Stimulated activated CD4-positive, alpha-beta T cell treated with anti-CD3 and anti-CD28 coated beads, Interleukin-12 subunit alpha, Interleukin-12 subunit beta, amount 100 ng/mL, for 24 hours (primary cell): ENCODE measurements at places on chromosomes 4 and X.
A peak's percentile ranks its signal among the peaks of the same experiment; 100 is the strongest.

DNA sequence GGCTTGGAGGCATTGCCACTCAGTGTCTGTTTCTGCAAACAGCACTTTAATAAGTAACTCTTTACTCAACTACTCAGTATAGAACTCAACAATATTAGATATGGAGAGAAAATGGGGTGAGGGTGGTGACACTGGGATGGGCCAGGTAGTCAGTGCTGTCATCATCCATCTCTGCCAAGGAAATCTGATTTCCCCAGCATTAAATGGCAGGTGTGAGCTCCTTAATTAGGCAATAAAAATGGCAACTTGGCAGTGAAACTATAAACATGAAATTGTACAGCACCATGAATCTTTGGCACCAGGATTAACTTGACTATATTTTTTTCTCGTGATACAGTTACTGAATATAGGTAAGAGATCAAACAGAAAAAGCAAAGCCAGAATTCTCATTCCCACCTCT, 146.2 kb downstream of the GLRA2 start:
- no peak for DNase-seq

DNA sequence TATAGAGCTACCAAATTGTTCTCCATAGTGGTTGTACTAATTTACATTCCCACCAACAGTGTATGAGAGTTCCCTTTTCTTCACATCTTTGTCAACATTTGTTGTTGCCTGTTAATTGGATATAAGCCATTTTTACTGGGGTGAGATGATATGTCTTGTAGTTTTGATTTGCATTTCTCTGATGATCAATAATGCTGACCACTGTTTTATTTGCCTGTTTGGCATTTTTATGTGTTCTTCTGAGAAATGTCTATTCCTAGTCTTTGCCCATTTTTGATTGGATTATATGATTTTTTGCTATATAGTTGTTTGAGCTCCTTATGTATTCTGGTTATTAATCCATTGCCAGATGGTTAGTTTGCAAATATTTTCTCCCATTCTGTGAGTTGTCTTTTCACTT, 44.3 kb downstream of the ACTRT1 start:
- no peak for DNase-seq

GRCh38 chr4:189823591-189823990, 117.1 kb upstream of the FRG1 start:
- DNase-seq = no peak

DNA sequence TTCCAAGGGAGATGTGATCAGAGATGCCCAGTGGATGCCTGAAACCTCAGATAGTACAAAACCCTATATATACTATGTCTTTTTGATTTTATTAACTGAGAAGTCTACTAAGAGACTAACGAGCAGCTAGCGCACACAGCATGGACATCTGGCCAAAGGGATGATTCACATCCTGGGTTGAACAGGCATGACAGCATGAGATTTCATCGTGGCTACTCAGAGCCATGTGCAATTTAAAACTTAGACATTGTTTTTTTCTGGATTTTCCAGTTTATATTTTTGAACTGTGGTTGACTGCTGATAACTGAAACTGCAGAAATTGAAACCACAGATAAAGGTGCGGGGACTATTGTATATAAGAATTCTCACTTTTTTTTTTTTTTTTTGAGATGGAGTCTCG, 2252.9 kb upstream of the AGA start:
- no peak for DNase-seq

GRCh38 chrX:130300010-130300282, 31.2 kb upstream of the ZNF280C start:
- no peak for DNase-seq

GRCh38 chr4:38100474-38101255, 140.5 kb downstream of the PTTG2 start:
- no peak for DNase-seq

DNA sequence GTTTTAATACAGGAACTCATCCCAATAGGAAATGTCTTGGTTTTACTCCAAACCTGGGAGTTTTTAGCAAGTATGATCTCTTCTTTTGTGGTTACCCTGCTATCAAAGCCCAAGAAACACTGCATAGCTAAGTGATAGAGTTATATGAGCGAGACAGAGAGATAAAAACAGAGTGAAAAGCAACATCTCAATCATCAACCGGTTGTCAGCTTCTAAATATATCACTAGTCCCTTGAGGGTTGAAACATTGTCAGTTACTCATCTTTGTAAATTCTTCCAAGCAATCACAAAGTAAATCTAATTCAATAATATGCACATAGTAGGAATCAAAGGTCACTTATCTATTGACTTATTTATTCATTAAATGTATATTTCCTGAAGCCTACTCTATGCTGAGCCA, 483.9 kb downstream of the IDS start:
- DNase-seq = no peak

- DNase-seq = no peak
Measured at GRCh38 chr4:4203688-4204400, 22.9 kb downstream of the OTOP1 start.

GRCh38 chr4:70713453-70714078, 8.2 kb upstream of the RUFY3 start:
- no peak for DNase-seq

- no peak for DNase-seq
Measured at GRCh38 chrX:150704030-150704613, 10.9 kb downstream of the MTMR1 start.

DNA sequence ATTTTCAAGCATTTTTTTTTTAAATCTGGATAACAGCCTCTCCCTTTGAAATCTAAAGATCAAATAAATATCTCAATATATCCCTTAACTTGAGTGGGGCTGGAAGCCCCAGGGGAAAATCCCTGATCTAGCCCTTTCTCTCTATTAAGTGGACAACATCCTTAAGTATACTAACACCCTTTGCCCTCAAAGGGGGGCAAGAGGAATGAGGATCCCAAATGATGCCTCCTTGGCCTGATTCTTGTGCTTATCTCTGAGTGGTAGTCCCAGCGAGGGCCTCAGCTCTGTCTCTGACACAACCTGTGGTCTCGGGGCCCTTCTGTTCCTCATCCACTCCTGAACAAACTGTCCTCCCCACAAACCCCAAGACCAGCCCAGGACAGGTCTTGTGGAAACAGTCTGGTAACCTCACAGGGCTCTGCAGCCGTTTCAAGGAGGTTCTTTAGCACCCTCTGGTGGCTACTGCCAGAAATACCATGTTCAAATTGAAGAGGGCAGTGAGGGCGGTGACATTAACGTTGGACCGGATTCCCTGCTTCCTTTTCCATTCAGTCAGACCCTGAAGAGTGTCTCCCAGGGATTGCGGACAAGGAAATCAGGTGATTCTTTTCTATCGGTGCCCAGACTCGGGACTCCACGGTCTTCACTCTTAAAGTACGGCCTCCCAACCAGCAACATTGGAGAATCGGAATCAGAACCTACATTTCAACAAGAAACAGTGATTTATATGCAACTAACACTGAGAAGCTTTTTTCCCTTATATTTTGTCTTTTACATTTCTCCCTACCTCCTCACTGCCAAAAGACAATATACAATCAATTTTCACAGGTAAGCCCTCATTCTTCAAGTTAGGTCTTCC, 13.0 kb downstream of the CXCL13 start:
- peak; percentile 55 for DNase-seq

DNA sequence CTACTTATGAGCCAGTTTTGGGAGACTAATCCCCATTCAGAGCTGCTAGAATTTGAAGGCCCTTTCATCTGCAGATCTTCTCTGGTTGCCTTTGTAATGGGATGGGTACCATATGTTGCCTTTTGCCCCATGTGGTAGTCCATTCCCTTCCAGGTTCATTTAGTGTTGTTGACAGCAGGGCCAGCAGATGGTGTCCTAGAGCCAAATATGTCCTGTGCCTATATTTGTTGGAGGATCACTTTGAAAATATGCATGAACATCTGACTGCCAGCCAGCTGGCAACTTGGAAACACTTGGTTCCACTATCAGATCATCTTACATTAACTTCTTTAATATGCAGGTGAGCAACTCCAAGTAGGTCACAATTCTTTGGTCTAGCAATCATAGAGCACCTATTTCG, 30.4 kb downstream of the CFAP299 start:
- peak; percentile 34 for DNase-seq

DNA sequence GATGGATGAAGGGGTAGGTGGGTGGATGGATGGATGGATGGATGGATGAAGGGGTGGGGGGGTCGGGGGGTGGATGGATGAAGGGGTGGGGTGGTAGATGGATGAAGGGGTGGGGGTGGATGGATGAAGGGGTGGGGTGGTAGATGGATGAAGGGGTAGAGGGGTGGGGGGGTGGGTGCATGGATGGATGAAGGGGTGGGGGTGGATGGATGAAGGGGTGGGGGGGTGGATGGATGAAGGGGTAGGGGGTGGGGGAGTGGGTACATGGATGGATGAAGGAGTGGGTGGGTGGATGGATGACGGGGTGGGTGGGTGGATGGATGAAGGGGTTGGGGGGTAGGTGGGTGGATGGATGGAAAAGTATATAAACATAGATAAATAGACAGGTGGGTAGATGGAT, 74.2 kb downstream of the PRKX start:
- DNase-seq = no peak

DNA sequence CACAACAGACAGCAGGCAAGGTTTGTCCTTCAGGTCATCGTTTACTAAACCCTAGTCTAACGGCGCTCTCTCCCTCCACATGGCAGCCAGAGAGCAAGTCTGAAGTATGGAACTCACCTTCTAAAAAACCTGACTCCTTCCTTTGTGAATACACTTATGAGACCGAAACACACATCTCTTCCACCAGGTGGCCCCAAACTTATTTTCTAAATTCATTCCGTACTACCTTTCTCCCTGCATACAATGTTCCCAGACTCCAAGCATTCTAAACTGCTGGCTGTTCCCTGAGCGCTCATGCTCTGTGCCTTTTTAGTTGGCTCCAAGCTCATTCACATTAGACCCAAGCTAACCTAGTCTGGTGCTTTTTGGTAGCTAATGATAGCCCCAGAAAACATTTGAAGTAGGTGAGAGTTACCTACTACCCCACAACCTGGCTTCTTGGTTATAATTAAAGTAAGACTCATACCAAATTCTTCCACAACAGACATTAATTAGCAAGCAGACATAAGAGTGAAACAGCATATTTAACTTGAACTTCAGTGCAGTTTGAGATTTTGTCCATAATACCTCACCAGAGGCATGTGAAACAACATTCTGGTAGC, 67.6 kb upstream of the DCLK2 start:
- DNase-seq = no peak

DNA sequence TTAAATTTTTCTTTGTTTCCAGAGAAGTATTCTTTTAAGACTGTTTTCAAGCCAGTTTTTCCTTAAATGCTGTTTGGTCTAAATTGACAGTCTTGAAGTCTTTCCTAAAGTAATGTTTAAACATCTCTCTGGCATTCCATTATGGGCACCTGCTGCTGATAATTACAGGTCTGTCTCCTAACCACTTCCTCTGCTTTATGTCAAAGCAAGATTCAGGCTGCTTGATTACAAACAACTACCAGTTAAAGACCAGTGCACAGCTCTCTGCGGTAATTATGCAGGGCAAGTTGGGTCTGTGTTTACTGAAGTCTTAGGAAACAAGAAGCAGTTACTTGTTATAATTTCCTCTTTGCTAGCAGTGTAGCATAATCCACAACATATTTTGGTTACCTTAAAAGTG, 17.6 kb downstream of the UNC5C start:
- no peak for DNase-seq

GRCh38 chr4:147340111-147340510, 140.8 kb upstream of the EDNRA start:
- DNase-seq = no peak

DNA sequence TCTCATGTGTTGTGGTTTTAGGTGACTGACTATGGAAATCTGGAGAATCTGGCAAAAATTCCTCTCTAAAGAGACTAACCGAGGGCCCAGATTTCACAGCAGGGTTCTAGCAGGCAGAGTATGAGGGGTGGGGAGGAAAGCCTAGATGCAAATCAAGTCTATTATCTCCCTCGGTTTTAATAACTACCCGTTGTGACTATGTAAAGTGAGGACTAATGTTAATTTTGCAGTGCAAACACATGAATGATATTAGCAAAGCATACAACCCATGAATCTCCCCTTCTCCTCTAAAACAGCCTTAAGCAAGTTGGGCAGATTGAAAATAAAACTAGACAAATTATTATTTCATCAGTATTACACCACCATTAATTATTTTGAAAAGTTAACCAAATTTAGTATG, 131.4 kb downstream of the SLITRK2 start:
- DNase-seq = no peak

DNA sequence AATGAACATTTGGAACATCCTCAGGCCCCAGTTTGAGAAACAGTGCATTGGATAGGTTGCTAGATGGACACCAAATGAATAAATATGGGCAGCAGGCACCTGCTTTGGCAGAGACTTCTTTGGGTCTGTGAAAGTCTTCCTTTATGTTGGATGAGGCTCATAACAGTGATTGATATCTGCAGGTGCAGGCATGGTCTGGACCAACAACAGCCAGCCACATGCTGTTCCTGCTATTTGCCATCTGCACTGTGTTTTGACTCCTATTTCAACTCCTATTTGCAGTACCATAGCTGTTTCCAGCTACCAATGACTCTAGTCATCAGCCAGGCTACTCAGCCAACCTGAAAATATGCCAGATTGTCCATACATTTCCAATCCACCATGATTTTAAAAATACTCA, 60.9 kb downstream of the ANAPC4 start:
- DNase-seq = no peak

- no peak for DNase-seq
Measured at GRCh38 chrX:111646515-111646914, 34.5 kb upstream of the ALG13 start.

GRCh38 chrX:77510007-77510406, 62.8 kb downstream of the FGF16 start:
- no peak for DNase-seq

GRCh38 chr4:11487139-11487538, 58.4 kb upstream of the HS3ST1 start:
- DNase-seq = no peak

GRCh38 chrX:130172127-130172845, 524 bp downstream of the RAB33A start:
- no peak for DNase-seq

DNA sequence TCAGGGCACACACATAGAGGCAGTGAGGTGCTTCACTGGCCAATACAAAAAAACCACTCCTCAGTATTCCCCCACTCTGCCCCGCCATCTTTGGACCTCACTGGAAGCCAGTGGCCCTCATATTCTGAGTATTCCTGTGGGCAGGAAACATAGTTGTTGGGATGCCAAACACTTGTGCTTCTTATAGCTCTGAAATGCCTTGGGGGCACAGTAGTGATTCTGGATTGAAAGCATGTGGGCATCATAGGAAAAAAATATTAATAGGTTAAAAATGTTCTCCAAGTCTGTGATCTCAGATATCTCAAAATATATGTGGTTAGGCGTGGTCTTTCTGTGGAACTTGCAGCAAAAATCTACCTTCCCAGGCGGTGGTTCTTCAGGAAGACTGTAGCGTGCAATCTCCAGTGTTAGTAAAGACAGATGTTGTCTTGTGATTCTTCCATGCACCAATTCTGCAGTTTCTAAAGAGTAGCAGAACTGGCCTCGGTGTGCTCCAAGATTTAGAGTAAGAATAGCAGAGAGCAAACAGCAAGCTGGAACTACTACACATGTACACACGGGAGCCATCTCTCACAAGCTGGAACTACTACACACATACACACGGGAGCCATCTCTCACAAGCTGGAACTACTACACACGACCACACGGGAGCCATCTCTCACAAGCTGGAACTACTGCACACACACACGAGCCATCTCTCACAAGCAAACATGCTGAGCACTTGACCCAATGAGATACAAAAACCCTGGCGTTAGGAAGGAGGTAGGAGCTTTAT, 8.0 kb upstream of the TENM3 start:
- no peak for DNase-seq
